Kidney epithelial cell (primary cell): ENCODE measurements at places on chromosomes 13 and 19. TPM values are rescaled to one million over a fixed set of nuclear protein-coding genes. Genes with fewer than 3 reads are reported as not detected.

Gene OR7A5
- total RNA-seq, result not detected in 2 replicates

Gene KLK12
- not detected in 2 replicates for total RNA-seq

Gene CD79A
- total RNA-seq, result 0.27 TPM in 1 of 2 replicates, not detected in the other

Gene PSG11
- total RNA-seq, result not detected in 2 replicates

Gene ZNF585A
- total RNA-seq, result 14.0 and 15.5 TPM in 2 replicates

Gene ATP4A
- total RNA-seq, result not detected in 2 replicates

Gene KLK4
- total RNA-seq, result not detected in 2 replicates

Gene ZMYM5
- 11.4 and 12.0 TPM in 2 replicates for total RNA-seq

Gene KCNC3
- total RNA-seq, result 0.46 and 0.55 TPM in 2 replicates

Gene LCP1
- 83.1 and 87.6 TPM in 2 replicates for total RNA-seq

- no peak for DNase-seq
Measured at GRCh38 chr13:73913079-73913740, 221.0 kb downstream of the KLF12 start.

GRCh38 chr13:80086304-80086721 lies 254.6 kb downstream of the SPRY2 start:
- DNase-seq, result no peak

DNA sequence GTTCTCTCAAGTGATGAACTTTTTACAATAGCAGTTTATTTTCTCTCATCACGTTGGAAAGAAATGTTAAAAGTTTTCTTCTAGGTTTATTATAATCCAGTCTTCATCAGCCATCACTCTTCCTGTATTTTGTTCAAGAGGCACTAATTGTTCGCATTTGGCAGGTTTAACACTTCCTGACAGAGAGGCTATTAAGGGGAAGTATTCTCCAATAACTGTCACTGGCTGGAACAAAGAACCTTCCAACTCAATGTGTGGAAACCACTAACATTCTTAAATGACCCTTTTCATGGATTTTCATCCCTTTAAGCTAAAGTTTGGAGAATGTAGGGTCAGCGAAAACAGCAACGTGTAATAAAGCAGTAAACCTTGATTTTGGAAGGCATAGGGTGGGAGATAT lies 145.1 kb downstream of the PCCA start:
- no peak for DNase-seq

- no peak for DNase-seq
Measured at GRCh38 chr19:29624489-29625185, 18.6 kb downstream of the POP4 start.

DNA sequence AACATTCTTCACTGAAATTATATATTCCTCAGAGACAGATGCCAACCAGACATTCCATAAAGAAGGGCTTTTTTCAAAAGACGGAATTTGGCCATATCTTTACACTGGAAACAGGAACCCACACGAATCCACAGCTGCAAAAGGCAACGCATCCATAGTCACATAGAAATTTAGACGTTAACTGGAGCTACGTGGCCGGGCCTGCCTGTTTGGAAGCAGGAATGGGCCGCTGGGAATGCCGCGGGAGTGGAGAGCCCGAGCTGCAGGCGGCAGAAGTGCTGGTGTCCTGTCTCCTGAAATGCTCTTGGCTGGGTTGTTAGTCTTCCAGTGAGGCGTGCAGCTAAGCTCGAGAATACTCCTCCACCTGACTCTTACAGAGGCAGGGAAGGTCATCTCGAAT lies 122.2 kb downstream of the KL start:
- DNase-seq, result no peak

- DNase-seq, result no peak
Measured at GRCh38 chr19:48934837-48935236, 1.3 kb downstream of the DHDH start.

GRCh38 chr13:113548778-113549621 lies 35.6 kb upstream of the TFDP1 start:
- DNase-seq, result no peak

DNA sequence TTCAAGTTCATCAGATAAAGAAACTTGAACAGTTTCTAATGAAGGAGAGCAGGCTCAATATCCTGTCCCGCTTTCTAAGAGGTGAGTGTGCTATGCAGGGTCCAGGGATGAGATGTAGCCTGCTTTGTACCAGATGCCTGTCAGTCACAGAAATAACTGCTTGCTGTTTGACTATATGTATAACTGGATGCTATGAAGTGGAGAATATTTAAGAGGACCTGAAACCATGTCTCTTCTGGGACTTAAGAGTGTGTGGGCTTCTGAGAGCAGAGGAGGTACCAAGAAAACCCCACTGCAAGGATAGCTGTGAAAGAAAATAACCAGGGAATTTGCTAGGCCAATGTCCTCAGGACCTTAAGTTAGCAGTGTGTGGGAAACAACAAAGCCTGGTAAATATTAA lies 246.3 kb upstream of the RFC3 start:
- DNase-seq, result no peak

DNA sequence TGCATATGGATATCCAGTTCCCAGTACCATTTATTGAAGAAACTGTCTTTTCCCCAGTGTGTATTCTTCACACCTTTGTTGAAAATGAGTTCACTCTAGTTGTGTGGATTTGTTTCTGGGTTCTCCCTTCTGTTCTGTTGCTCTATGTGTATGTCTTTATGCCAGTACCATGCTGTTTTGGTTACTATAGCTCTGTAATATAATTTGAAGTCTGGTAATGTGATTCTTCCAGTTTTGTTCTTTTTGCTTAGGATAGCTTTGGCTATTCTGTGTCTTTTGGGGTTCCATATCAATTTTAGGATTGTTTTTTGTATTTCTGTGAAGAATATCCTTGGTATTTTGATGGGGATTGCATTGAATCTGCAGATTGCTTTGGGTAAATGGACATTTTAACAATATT lies 35.2 kb downstream of the ZNF136 start:
- DNase-seq, result no peak

GRCh38 chr19:18504886-18505610 lies 16.8 kb downstream of the ELL start:
- no peak for DNase-seq

DNA sequence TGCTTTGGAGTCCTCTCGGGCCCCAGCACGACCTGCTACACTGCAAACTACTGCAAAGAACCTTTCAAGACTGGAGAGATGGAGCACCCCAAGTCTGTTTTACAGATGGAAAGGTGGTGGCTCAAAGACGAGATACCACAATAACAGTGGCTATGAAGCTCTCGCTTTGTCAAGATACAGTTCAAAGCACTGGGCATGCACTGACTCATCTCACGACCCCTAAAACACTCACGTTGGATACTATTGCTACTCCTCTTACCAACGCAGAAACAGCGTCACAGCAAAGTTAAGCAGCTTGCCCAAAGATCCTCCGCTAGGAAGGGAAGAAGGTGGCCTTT lies 24.0 kb upstream of the LAIR1 start:
- DNase-seq, result no peak

DNA sequence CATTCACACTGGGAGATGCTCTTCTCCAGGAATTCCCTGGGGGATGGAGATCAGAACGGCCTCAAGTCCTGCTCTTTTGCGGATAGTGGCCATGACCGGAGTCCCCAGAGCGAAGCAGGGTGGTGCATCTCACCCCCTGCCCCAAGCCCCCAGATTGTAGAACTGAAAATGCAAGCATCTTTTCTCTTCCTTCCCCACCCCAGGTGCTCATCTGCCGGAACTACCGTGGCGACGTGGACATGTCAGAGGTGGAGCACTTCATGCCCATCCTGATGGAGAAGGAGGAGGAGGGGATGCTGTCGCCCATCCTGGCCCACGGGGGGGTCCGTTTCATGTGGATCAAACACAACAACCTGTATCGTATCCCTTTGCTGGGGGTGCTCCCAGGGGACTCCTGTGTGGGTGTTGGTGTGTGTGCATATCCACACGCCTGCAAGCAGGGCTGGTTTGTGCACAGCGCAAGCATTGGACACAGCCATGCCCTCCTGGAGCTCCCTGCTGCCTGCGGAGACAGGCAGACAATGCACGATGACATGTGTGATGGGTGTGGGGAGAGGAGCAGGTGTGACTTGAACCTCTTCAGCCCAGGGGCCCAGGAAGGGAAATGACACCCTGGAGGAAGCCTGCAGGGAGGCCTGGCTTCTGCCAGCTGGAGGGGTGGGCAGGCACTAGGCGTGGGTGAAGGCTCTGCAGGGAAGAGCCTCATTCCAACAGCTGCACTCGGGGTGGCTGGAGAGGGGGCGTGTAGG lies 5.7 kb downstream of the AP1M1 start:
- no peak for DNase-seq

GRCh38 chr19:10407096-10407495 lies 3.8 kb upstream of the CDC37 start:
- no peak for DNase-seq
